ENCODE measurements at places on chromosomes 6 and 20.

DNA sequence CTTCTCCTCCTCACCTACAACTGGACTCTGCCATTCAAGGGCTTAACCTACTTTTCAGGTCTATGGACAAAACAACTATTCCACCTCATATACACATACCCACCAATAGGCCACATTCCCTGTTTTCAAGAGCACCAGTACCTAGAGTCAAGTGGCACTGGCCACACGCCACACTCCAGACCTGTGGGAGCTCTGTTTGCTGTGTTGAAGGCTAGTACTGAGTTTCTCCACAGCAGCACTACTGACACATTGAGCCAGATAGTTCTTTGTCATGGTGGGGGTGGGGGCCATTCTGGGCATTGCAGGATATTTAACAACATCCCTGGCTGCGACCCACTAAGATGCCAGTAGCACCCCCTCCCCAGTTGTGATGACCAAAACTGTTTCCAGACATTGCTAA lies 84.1 kb downstream of the RALGAPA2 start:
- DNase-seq: no peak

DNA sequence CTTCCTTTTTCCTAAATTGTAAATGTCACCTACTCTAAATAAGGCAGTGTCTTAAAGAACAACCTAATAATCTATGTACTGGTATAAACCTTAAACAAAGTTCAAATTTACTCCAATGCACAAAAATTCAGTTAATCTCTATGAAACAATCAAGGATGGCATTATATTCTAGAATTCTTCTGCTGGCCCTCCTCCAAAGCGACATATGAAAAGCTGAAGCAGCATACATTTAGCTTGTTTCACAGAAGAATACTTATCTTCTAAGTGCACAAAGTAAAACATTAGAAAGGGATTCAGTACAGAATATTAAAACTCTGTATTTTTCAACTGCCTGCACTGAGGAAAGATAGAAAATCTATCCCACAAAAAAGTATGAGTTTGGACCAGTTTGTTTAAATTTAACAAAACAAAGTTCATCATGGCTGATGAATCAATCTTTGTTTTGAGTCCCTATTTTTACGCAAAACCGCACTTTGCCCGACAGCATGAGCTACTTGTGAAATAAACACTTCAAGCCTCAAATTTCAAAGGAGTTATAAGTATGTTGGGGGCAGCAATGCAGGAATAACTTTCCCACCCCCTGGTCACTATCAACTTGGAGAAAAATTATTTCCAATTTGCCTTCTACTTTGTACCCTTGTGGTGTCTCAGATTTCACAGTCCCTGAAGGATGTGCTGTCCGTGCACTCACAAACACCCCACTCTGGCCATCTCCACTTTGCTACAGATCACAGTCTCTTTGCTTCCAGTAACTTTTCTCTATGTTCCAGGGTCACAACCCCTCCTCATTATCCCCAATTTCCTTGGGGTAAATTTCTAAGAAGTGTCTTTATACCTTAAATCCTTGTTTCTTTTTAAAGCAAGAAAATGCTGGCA lies 238.2 kb downstream of the PRKN start:
- no peak for DNase-seq

DNA sequence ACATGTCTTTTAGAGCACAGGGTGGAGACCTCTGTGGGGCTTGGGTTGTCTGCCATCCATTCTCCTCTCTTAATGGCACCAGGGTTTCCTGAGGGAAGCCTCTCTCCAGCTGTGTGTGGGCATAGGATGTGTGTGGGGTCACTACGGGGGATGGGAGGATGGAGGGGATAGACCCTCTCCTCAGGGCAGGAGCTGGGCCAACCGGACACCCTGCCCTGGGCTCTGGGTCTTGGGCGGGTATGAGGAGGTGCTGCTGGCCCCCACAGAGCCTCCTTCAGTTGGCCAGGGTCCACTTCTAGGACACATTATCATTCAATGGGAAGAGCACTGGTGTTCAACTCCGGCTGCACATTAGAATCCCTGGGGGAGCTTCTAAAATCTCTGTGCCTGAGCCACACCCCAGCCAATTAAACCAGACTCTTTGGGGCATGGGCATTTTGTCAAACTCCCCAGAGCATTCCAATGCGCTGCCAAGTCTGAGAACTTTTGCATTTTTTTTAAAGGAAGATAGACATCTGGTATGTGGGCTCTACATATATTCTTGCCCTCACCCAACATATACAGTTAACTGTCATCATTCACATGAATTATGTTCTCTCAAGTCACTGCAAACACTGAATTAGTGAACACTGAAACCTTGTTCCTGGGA lies 38.5 kb downstream of the TRAM2 start:
- no peak for DNase-seq

DNA sequence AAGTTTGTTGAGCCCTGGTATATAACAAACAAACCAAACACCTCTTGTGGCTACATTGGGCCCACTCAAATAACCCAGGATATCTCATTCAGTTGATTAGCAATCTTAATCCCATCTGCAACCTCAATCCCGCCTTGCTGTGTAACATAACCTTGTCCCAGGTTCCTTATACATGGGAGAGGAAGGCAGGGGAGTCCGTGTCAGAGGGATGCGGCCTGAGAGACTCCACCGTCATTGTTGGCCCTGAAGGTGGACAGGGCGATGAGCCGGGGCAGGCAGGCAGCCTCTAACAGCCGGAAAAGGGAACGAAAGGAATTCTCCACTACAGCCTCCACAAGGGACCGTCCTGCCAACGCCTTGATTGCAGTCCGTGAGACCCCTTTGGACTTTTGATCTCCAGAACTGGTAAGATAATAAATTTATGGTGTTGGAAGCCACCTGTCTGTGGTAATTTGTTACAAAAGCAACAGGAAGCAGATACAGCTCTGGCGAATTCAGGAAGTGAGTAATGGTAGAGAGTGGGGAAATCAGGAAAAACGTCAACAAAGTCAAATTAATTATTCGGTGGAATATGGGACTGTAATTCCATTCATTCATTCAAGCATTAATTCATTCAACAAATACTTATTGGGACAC lies 124.5 kb upstream of the SALL4 start:
- DNase-seq: no peak

- DNase-seq: no peak
Measured at GRCh38 chr6:154487367-154488247, 22.9 kb downstream of the CNKSR3 start.

- no peak for DNase-seq
Measured at GRCh38 chr6:66897576-66897975, 1190.5 kb upstream of the EYS start.

- no peak for DNase-seq
Measured at GRCh38 chr6:108732091-108732870, 115.9 kb upstream of the ARMC2 start.

DNA sequence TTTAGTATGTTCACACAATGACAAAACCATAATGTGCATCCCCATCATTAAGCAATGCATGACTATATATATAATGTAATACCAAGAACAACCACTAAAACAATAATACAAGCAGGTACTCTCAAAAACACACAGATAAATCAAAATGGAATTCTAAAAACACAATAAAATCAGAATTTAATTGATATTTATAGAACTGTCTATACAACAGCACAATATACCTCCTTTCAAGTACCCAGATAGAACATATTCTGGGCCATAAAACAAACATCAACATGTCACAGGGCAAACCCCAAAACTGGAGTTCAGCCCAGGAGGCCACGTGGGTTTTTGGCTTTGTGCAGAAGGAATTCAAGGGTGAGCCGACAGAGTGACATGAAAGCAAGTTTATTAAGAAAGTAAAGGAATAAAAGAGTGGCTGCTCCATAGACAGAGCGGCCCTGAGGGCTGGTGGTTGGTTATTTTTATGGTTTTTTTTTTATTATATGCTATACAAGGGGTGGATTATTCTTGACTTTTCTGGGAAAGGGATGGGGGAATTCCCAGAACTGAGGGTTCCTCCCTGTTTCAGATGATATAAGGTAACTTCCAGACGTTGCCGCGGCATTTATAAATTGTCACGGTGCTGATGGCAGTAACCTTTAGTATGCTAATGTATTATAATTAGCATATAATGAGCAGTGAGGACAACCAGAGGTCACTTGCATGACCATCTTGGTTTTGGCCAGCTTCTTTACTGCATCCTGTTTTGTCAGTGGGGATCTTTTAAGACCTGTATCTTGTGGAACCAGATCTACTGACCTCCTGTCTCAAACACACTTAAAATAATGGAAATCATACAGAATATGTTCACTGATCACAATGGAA lies 5.6 kb downstream of the RAB23 start:
- DNase-seq: no peak

DNA sequence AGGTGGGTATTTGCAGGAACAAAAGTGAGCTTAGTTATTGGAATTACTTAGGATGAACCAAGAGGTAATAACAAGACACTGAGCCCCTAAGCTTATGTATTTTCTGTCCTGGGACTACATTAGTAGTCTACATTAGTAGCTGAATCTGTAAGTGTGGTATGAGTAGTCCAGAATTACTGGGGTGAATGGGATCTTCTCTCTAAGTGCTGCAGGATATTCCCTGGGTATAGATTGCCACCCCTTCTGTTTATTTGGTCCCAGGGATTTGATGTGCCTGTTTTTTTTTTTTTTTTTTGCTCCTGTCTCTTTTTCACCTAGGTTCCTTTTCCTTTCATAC lies 5.9 kb downstream of the CD2AP start:
- DNase-seq: no peak

GRCh38 chr20:18057101-18057993 lies at the start of gene OVOL2:
OVOL2 (minus strand) TSS chr20:18057916; CDS start chr20:18057634, 282 bp downstream.
- DNase-seq: no peak

- DNase-seq: no peak
Measured at GRCh38 chr6:134657751-134658527, 292.0 kb downstream of the ALDH8A1 start.

- DNase-seq: no peak
Measured at GRCh38 chr6:134550604-134551003, 232.7 kb upstream of the SGK1 start.

- DNase-seq: no peak
Measured at GRCh38 chr6:62392291-62392690, 106.3 kb upstream of the KHDRBS2 start.

- DNase-seq: no peak
Measured at GRCh38 chr6:28725890-28726348, 197.9 kb downstream of the TRIM27 start.

DNA sequence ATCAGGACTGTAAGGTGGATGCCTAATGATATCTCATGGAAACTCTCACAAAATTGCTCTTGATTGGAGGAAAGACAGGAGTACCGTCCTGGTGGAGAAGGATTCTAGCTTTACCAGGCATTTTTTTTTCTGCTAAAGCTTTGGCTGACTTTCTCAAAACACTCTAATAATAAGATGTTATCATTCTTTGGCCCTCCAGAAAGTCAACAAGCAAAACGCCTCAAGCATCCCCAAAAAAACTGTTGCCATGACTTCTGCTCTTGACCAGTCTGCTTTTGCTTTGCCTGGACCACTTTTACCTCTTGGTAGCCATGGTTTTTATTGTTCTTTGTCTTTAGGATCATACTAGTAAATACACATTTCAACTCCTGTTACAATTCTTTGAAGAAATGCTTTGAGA lies 55.5 kb upstream of the RUNX2 start:
- no peak for DNase-seq

DNA sequence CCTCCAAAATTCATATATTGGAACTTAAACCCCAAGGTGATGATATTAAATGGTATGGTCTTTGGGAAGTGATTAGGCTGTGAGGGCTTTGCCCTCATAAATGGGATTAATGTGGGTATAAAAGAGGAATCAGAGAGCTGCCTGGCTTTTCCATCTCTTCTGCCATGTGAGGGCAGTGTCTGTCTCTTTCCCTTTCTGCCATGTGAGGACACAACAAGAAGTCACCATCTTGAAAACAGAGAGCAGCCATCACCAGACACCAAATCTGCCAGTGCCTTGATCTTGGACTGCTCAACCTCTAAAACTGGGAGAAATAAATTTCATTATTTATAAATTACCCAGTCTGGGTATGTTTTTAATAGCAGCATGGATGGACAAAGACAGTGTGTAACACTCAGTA lies 263.0 kb downstream of the PAX1 start:
- DNase-seq: no peak

GRCh38 chr20:24662752-24663365 lies 193.4 kb downstream of the SYNDIG1 start:
- no peak for DNase-seq

DNA sequence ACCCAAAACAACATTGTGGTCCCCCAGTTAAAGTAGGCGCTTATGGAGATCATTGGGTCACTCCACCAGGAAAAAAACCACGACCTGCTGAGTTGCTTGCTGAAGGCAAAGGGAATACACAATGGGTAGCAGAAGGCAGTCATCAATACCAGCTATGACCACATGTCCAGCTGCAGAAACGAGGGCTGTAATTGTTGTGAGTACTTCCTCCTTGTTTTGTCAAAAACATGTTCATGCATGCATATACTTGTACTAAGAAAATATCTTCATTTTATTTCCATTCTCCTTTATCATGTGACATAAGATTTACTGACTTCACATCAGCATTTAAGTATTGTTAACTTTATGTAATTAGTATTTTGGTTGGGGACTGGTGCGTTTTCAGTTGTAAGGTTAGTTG lies 16.9 kb downstream of the SERINC1 start:
- no peak for DNase-seq

DNA sequence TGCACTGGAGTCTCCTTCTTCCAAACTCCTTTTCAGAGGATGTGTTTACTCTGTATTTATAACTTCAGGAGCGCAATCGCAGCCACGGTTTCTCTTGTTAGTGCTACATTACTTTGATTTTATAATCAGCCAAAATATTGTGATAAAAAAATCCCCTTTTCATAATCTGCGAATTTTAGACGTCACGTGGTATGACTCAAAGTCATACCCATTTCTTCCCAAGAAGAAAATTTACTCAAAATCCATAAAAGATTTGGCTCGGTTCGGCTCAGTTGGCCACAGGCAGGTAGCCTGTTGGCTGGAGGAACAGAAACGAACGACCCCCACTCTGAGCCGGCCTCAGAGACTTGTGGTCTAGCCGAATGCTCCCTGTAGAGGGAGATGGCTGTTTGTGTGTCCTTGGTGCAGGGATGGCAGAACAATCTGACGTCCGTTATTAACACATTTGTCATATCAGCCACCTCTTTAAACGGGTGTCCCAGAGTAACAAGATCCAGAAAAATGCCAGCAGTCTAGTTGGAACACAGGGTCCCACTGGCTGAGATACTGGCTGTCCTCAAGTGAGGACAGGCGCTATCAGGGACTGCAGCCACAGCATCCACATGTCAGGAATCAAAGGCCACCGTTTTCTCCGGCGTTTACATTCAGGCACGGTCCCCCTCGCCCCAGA lies 247.6 kb downstream of the DLL1 start:
- DNase-seq: no peak

GRCh38 chr6:81962198-81962597 lies 209.7 kb upstream of the TENT5A start:
- DNase-seq: no peak

DNA sequence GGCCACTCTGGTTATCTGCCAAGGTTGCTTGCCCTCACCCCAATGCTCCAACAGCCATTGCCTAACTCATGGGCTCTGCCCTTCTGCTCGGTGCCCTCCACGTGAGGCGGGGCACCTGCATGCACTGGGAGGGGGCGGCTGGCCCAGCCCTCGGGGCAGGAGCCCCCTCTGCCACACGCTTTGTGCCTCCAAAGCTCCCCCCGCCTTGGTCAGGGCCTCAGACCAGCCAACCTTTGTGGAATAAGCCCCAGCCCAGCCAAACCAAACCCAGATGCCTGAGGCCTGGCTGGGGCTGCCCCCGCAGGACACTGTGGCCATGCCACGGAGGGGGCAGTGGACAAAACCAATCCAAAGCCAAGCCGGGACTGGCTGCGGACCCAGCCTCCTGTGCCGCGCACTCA lies 21.4 kb downstream of the SDCBP2 start:
- DNase-seq: no peak

Data from bone marrow (tissue), 2 donors.